ENCODE measurements at places on chromosomes 3 and 15.
A peak's percentile ranks its signal among the peaks of the same experiment; 100 is the strongest.

GRCh38 chr3:47017504-47018268, 38.2 kb downstream of the NBEAL2 start:
- no peak for DNase-seq

- DNase-seq: no peak
These were observed 20.0 kb upstream of the SNX22 start for GRCh38 chr15:64131547-64131946.

GRCh38 chr3:129558772-129559564, 16.0 kb downstream of the H1-8 start:
- no peak for DNase-seq

- DNase-seq: peak; percentile 28
These were observed 670 bp upstream of the ISLR start for GRCh38 chr15:74172701-74173379.

- DNase-seq: no peak
These were observed 1123.2 kb downstream of the TBL1XR1 start for GRCh38 chr3:176074096-176074495.

GRCh38 chr3:151816091-151816604, 2.2 kb downstream of the AADAC start:
- no peak for DNase-seq

- no peak for DNase-seq
These were observed 89.4 kb upstream of the CDAN1 start for GRCh38 chr15:42826251-42826890.

GRCh38 chr3:101809178-101810021, 30.4 kb downstream of the NXPE3 start:
- peak; percentile 36 for DNase-seq

GRCh38 chr15:44308415-44308814, 19.9 kb downstream of the GOLM2 start:
- DNase-seq: no peak

- DNase-seq: no peak
These were observed 520 bp downstream of the ZNF654 start for GRCh38 chr3:88059380-88060170.

DNA sequence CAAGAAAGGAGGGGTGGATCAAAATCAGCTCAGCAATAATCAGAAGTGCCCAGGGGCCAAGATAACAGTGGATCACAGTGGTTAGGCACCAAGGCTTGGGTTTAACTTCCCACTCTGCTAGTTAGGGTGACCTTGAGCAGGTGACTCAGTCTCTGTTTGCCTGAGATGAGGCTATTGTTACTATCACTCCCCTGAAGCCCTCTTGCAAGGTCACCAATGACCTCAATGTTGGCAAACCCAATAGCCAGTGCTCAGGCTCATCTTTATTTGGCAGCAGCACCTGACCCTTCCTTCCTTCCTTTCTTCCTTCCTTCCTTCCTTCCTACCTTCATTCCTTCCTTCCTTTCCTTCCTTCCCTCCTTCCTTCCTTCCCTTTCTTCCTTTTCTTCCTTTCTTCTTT, 102.4 kb upstream of the HACD2 start:
- DNase-seq: no peak

GRCh38 chr3:100634493-100635272, 25.3 kb downstream of the ADGRG7 start:
- peak; percentile 66 for DNase-seq

GRCh38 chr15:51105430-51106016, 10.8 kb upstream of the TNFAIP8L3 start:
- no peak for DNase-seq

DNA sequence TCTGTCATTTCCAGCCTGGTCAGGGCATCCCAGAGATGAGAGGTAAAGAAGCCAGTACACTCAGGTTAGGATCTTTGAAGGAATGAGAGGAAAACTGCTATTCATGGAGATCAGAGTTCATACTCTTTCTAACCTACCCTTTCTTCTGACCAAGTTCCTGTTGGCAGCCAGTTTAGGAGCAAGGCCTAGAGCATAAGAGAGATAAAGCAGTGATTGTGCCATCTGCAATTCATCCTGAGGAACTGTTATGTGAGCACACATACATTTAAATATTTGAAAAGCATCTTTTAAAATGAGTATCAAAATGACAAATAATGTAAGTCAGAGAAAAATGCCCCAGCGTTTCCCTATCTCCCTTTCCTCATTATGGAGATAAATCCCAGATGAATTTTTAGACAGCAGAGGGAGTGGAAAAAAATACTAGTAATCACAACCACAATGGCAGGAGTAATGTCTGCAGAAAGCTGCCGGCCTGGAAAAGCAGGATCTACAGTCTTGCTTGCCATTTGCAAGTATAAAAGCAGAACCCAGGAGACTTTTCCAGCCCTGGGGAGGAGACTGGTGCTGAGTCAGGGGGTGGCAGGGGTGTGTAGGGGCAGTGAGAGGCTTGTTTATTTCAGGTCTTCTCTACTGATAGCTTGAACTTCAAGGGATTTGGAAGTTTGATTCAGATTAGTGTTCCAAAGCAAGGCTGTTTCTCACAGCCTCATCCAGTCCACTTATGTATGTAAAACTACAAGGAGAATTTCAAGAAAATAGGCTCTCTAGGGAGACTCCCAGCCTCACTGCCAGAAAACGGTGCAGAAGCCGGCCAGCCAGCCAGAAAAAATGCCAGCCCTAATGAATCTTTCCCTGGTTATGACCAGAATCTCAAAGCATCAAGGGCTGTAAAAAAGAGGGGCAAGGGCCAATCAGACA, 1052.4 kb downstream of the TUSC7 start:
- DNase-seq: peak; percentile 64

GRCh38 chr3:161474741-161475140, 21.9 kb upstream of the OTOL1 start:
- peak; percentile 56 for DNase-seq

- no peak for DNase-seq
These were observed 360.5 kb upstream of the NAALADL2 start for GRCh38 chr3:174498638-174499037.

DNA sequence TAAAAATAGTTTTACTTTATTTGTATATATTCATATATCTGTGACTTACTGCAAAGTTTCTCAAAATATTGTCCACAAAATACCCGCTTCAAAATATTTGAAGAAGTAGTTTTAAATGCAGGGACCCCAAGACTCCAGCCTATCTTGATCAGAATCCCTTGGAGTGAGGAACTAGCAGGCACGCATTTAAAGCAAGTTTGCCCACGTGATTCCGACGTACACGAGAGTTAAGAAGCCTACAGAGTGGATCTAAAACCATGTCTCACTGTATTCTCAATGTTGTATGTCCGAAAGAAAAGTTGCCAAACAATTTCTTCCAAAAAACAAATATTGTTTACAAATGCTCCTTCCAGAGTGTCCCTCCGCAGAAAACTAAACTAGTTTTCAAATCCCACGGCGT, 1.7 kb downstream of the GABRB3 start:
- peak; percentile 76 for DNase-seq

DNA sequence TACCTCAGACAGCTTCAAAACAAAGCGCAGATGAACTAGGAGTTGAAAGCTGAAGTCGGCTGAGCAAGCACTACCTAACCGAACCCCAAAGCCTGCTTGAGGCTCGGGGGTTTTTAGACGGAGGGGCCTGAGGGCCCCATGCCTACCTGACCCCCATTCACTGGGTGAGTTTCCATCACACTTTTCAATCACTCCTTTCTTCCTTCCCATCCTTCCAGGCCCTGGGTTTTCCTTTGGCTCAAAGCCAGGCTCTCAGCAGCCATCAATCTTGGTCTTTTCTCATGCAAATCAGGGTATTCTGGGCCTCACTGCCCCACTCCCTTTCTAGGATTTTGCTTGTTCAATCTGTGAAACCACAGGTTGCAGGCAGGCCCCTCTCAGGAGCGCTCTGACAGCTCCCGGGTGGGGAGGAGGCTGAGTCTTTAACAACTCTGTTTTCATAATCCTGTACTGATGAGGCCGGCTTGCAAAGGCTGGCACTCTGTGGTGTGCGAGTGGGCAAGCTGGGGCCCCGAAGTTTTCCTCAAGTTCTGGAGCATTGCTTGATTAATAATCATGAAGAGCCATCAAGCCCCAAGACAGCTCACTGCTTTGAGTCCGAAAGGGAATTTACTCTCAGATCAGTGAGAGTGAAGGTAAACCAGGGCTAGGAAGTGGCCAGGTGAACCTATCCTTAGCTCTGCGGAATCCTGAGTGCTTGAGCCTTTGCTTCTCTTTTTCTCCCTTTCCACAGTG, 97.6 kb downstream of the FRMD4B start:
- DNase-seq: peak; percentile 73

- DNase-seq: no peak
These were observed 397.2 kb downstream of the MECOM start for GRCh38 chr3:169266351-169266750.

DNA sequence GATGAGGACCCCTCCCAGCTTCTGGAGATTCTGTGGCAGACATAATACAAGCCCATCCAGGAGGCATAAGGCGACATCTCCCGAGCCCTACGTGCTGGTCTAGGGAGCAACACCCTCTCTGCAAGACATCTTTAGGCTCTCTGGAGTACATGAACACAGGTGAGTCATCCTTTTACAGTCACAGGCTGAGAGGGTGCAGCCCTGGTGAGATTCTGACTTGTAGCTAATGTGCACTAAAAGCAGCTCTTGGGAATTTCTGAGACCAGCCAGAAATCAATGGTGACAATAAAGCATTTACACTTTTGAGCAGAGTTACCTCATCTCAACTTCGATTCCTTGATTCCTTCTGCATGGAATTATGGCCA, 131.1 kb downstream of the XXYLT1 start:
- no peak for DNase-seq

DNA sequence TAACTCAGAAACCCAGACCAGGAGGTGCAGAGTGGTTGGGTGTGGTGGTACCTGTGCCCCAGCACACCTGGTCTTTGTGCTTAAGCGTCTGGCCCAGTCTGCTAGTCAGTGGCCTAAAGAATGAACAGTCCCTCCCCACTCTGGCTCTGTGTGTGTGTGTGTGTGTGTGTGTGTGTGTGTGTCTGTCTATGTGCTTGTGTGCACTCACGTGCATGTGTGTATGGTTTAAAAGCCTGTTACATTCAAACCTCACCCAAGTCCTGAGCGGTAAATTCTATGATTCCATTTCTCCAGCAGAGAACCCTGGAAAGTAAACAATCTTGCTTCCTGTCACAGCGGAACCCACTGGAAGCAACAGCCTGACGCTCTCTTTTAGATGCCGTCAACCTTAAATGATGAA, 34.2 kb downstream of the EDEM1 start:
- DNase-seq: no peak

DNA sequence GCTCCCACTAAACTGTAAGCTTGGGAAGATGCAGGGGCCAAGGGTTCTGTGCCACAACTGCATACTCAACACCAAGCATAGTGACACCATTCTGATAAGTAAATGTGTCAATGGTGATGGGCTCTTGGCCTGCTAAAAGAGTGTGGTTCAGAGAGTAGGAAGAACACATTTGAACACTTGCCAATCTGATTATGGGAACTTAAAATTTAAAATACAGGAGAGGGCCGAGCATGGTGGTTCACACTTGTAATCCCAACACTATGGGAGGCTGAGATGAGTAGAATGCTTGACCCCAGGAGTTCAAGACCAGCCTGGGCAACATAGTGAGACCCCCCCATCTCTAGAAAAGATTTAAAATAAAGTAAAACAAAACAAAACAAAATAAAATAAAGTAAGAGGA, 34.1 kb downstream of the PTPN9 start:
- no peak for DNase-seq
